Suprapubic skin (tissue), 4 donors: ENCODE measurements at places on chromosomes 6 and 20. TPM values are rescaled to one million over a fixed set of nuclear protein-coding genes. Genes with fewer than 3 reads are reported as not detected.

IMPG1 gene
- total RNA-seq, result not detected

CDKAL1 gene
- total RNA-seq, result 10.1 TPM

ADGRG6 gene
- 147 TPM for total RNA-seq

GTF3C6 gene
- total RNA-seq, result 24.2 TPM

FUCA2 gene
- total RNA-seq, result 9.3 TPM

CST4 gene
- total RNA-seq, result not detected

FKBP1C gene
- total RNA-seq, result 0.31 TPM

NMBR gene
- total RNA-seq, result not detected

PRSS35 gene
- not detected for total RNA-seq

STMND1 gene
- total RNA-seq, result not detected

THBD gene
- total RNA-seq, result 306 TPM

CRYBG1 gene
- total RNA-seq, result 91.8 TPM

ACOT13 gene
- total RNA-seq, result 12.3 TPM

AURKA gene
- 5.7 TPM for total RNA-seq

TREML2 gene
- not detected for total RNA-seq

RIPPLY2 gene
- total RNA-seq, result not detected
